ENCODE measurements at places on chromosomes 2 and 18. TPM values are rescaled to one million over a fixed set of nuclear protein-coding genes. Genes with fewer than 3 reads are reported as not detected.

The CCDC68 gene
- total RNA-seq = not detected

- H3K27ac ChIP-seq = no peak overlapping the region
Measured at GRCh38 chr2:82650038-82650437, 1809.0 kb downstream of the SUCLG1 start.

DNA sequence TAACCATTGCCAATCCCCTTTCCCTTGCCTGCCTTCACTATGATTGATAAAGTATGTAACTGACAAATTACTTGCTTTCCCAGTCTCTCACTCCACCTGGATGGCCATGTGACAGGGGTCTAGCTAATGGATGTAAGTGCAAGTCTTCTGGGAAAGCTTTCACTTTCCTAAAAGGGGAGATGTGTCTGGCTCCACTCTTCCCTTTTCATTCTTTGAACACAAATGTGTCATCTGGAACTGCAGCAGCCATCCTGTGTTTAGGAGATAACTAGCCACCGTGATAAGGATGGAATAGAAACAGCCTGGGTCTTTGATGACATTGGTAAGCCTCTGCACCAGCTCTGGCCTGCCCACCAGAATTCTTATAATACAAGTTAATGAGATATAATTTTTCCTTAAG is 38.2 kb downstream of the SNRPD1 start:
- no peaks in the 10 kb centered on the region for H3K27me3 ChIP-seq
- no peak overlapping the region for H3K27ac ChIP-seq
- DNase-seq = no peak
- peaks cover 4% of the 10 kb centered on the region for H3K4me1 ChIP-seq

The CYP26B1 gene
- total RNA-seq = 16.4 TPM

The SETBP1 gene
- 38.9 TPM for total RNA-seq

DNA sequence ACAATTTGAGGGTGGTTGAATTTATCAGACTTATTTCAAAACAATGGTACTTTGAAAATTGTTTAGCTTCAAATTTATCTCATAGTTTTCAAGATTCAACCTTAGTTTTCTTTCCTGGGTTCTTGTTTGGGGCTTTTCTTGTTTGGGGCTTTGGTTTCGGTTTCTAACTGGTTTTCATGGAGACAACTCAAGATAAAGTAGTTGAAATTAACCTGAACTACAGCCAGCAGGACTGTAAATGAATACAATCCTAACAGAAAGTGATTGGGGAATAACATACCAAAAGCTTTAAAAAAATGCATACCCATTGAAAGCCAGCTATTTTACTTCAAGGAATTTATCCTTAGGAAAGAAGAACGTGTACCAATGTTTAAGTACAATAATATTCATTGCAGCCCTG is 133.5 kb upstream of the SLC14A2 start:
- H3K27me3 ChIP-seq = no peaks in the 10 kb centered on the region
- H3K4me1 ChIP-seq = peaks cover 13% of the 10 kb centered on the region
- H3K36me3 ChIP-seq = no peaks in the 10 kb centered on the region

DNA sequence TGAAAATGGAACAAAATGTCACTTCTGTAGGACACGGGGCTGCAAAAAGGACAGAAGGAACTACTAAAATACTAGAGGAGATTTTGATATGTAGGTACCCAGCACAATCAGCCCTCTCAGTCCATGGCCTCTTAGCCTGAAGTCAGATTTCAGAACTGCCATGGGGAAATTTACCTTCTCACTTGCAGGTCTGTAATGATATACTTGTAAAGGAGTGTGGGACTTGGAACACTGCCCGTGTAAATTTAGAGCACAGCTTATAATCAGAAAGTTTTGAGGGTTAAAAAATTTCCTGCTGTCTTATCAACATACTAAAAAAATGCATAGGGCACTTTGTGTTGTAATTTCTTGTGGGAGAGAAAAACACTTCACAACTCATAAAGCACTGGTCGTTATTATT is 60.6 kb downstream of the ZEB2 start:
- H3K27ac ChIP-seq = no peak overlapping the region
- H3K4me3 ChIP-seq = peak overlapping the region; percentile 54

The IL1R2 gene
- total RNA-seq = not detected

GRCh38 chr2:57370882-57371585 is 675.6 kb upstream of the VRK2 start:
- no peaks in the 10 kb centered on the region for H3K27me3 ChIP-seq
- no peak overlapping the region for H3K4me3 ChIP-seq
- no peaks in the 10 kb centered on the region for H3K4me1 ChIP-seq
- H3K27ac ChIP-seq = no peak overlapping the region

The LRATD1 gene
- 3.6 TPM for total RNA-seq

DNA sequence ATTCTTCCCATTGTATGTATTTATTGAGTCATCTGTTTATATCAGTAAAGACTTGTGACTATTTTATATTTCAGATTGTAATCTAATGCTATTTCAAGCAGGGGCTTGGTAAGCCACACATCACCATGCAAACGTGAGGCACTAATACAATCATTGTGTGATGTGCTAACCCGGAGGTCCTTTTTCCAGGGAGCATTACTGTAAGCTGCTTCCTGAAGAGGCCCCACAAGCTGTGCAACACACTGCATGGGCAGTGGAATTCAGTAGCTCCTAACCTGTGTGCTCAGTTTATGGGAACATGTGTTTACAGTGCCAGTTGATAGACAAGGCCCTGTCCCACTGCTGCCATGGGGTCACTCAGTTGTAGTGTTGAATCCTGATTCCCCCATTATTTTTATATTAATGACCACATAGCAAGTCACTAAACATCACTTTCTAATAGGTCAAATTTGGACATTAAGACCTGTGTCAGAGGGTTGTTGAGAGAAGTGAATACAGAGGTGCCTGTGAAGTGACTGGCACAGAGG is 162.9 kb downstream of the FHOD3 start:
- no peaks in the 10 kb centered on the region for H3K36me3 ChIP-seq
- peaks cover 34% of the 10 kb centered on the region for H3K4me1 ChIP-seq
- H3K27me3 ChIP-seq = peaks cover 2% of the 10 kb centered on the region
- H3K4me3 ChIP-seq = no peak overlapping the region

DNA sequence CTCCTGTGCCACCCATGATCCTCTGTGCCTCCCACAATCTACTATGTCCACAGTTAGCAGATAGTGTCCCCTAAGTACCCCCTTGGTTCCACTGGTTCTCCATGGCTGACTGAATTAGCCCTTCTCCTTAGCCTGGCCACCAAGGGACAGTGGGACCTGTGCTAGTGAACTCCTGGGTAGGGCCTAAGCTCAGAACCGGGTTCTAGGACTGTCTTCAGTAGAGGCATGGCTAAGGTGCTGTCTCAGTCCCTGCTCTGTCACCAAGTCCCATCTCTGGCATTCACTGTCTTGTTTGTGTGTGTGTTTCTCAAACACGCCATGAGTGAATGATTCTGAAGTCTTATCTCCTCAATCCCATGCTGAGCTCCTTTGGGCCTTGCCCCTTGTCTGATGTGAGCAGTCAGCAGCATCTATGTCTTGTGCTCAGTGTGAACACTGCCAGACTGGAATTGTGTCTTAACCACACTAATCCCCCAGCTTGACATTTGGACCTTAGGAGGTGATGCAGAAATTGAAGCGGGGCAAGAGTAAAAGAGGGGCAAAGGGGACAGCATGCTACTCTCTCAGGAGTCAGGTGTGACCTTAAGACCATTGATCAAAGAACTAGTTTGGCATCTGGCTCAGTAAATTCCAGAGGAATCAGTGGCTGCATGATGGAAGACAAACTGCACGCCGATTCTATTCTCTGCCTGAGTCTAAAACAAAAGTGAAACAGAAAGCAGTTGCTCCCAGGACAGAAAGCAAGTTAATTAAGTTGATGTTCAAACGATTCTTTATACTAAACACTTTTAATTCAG is 190.5 kb downstream of the ALPK2 start:
- no peak for DNase-seq
- no peaks in the 10 kb centered on the region for H3K36me3 ChIP-seq
- peak overlapping the region; percentile 80 for H3K27ac ChIP-seq
- no peaks in the 10 kb centered on the region for H3K27me3 ChIP-seq
- H3K4me3 ChIP-seq = no peak overlapping the region
- peaks cover 6% of the 10 kb centered on the region for H3K4me1 ChIP-seq

GRCh38 chr2:20129331-20130159 is 78.1 kb upstream of the LAPTM4A start:
- H3K27me3 ChIP-seq = peaks cover 4% of the 10 kb centered on the region
- H3K4me3 ChIP-seq = no peak overlapping the region
- peak overlapping the region; percentile 81 for H3K27ac ChIP-seq
- no peaks in the 10 kb centered on the region for H3K4me1 ChIP-seq
- no peak for DNase-seq

- no peaks in the 10 kb centered on the region for H3K27me3 ChIP-seq
- no peak for DNase-seq
- no peaks in the 10 kb centered on the region for H3K4me1 ChIP-seq
- no peak overlapping the region for H3K27ac ChIP-seq
- H3K4me3 ChIP-seq = no peak overlapping the region
Measured at GRCh38 chr2:169452080-169452479, 27.2 kb upstream of the BBS5 start.

Measured in neural crest cell (in vitro differentiated cells).